ENCODE measurements at places on chromosomes 4 and X.

GRCh38 chr4:40032785-40033184 is 23.9 kb upstream of the N4BP2 start:
- DNase-seq = no peak

- DNase-seq = no peak
These were observed at the start of gene STARD8 for GRCh38 chrX:68647156-68647957. TSS of gene STARD8 (plus strand) at chrX:68647666. CDS start at chrX:68647883, 217 bp downstream.

DNA sequence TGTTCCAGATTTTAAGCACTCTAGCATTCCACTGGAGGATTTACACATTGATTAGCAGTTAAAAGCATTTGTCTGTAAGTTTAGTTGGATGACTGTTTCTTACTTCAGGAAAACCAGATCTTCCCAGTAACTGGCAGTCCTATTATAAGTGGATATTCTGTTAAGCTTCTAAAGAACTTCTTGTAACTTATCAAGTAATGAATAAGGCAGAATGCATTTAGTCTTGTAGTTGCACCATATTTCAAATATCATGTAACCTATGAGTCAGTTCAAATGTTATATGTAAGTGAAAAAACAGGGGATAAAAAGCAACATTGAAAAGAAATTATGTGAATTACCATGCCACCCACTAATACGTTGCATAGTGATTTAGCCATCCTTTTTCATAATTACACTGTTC is 30.2 kb upstream of the TENM3 start:
- DNase-seq = no peak

DNA sequence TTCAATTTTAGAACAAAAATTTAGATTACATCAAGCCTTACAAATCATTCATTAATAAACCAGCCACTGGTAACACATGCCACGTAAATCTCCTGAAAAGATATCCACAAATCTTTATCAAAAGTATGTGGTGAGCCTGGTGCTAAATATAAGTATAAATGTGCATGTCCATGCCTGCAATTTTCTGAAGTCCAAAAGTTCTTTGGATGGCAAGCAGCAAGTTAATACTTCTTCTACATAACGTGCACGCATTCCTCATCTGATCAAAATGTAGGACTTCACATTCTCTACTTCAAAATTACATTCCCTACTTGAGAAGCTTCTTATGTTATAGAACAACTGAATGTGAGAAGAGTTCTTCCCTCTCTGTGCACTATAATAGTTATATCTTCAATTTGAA is 49.8 kb downstream of the HHIP start:
- DNase-seq = no peak

GRCh38 chrX:11374570-11374969 is 81.4 kb downstream of the AMELX start:
- no peak for DNase-seq

- DNase-seq = no peak
These were observed at the start of gene PPP4R3C for GRCh38 chrX:27463187-27463586. TSS of gene PPP4R3C (minus strand) at chrX:27463341. CDS start at chrX:27463296, 45 bp downstream.

DNA sequence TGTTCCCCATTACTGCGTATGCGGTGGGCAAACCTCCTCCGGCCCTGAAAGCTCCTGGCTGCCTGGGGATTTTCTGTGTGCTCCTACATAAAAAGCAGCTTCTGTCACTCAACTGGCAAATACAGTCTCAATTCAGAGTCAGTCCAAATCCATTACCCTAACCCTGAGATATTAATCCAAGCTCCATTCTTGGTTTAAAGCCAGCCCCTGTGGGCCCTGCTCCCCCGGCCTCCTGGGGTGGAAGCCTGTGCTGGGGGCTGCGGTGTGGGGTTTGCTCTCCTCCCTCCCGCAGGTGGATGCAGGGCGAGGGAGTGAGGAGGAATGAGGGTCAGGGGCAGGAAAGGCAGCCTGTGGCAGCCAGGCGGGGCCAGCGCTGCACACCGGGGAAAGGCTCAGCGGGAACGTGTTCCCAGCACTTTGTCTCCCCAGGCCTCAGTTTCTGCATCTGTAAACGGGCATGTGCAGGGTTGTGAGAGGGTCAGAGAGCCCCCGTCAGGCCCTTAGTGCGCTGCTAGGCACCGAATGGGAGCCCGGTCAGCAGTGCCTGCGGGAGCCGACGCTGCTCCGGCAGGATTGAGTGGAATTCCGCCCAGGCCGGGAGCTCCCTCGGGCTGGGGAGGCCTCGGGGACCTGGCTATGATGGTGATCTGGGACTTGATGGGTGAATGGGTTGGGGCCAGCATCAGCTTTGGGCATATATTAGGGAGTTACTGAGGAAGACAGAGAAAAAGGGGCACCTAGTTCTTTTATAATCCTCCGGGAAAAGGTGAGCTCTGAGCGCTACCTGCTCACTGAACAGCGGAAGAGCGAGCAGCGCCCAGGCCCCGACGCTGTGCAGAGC is 6.3 kb upstream of the RGS12 start:
- DNase-seq = no peak

DNA sequence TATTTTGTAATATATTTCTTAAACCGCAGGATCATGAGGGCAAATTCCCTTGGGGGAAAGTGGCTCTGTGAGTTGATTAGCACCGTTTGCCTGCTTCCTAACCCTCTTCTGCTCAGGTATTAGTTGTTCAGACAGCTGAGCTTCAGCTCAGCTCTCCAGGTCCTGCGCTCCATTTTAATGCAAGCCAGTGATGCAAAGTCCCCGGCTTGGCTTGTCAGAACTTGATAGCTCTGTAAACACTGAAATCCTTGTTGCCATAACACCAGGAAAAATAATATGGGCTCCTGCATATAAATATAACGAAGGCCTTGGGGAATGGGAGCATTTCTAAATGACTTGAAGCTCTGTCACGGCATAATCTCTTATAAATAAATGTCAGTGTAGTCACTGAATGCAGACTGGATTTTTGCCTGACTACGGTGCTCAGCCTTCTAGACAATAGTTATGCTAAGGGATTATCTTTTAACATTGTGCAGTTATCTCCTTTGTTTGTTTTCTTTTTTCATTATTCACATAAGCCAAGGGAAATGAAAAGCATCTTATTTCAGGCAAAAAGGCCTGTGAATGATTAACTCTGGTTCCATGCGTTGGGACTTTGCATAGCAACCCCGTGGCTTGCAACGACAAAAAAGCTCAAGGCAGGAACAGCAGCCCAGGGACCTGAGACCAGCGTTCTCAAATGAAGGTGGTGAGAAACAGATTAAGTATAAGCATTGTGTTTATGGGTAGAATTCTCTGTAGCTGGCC is 253.2 kb downstream of the SPRY1 start:
- no peak for DNase-seq

DNA sequence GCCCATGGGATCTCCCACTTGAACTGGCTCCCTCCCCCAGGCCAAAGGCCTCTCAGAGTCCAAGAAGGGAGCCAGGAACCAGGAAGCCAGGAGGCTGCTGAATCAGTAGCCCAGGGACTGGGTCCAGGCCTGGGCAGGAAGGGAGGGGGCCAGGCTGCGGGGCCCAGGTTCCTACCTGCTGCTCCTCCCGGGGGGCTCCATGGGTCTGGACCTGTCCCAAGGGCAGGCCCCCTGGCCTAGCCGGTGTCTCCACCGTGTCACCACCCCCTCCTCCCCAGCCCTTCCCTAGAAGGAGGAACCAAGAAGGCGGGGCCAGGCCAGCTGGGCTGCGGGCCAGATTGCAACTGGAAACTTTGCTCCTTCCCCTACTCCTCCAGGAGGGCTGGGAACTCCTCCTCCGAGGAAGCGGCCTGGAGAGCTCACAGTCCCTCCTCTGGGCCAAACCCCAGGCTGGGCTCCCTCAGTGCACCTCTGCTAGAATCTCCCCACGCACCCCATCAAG is at the start of gene IQSEC2:
Gene IQSEC2 (minus strand): TSS at position 264 of the 502 bp plus-strand sequence.
- no peak for DNase-seq

- no peak for DNase-seq
These were observed 172.7 kb upstream of the ARHGAP24 start for GRCh38 chr4:85302193-85302736.

All from activated CD8-positive, alpha-beta memory T cell treated with anti-CD3 and anti-CD28 coated beads for 1 hour (primary cell).